ENCODE measurements at places on chromosomes 7 and 10. TPM values are rescaled to one million over a fixed set of nuclear protein-coding genes. Genes with fewer than 3 reads are reported as not detected.

Gene ZNF239
- total RNA-seq = not detected

- H3K4me1 ChIP-seq = no peaks in the 10 kb centered on the region
- no peak overlapping the region for H3K4me3 ChIP-seq
- no peaks in the 10 kb centered on the region for H3K27me3 ChIP-seq
- H3K27ac ChIP-seq = no peak overlapping the region
- no peak for DNase-seq
Observed at GRCh38 chr7:82704121-82704520, 260.5 kb upstream of the CACNA2D1 start.

Gene SUN3
- 0.71 TPM for total RNA-seq

Gene MOGAT3
- total RNA-seq = not detected

DNA sequence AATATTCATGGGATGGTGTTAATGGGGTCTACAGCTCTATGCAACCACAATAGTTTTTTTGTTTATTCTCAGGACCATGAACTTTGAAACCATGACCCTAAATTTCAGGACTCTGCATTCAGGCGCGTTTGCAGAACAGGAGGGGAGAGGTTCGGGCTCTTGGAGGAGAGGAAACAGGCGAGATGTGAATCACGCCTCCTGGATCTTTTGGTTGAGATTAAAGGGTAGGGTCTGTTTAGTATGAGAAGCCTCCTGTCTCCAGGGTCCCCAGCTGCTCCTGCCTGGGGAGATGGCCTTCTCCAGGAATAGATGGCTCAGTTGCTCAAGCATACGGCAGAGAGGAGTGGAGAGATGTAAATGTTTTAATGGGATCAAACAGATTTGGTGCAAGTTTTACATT is 18.2 kb downstream of the TLL2 start:
- H3K27me3 ChIP-seq = peaks cover 27% of the 10 kb centered on the region
- no peak for DNase-seq
- H3K4me3 ChIP-seq = no peak overlapping the region
- H3K36me3 ChIP-seq = no peaks in the 10 kb centered on the region

DNA sequence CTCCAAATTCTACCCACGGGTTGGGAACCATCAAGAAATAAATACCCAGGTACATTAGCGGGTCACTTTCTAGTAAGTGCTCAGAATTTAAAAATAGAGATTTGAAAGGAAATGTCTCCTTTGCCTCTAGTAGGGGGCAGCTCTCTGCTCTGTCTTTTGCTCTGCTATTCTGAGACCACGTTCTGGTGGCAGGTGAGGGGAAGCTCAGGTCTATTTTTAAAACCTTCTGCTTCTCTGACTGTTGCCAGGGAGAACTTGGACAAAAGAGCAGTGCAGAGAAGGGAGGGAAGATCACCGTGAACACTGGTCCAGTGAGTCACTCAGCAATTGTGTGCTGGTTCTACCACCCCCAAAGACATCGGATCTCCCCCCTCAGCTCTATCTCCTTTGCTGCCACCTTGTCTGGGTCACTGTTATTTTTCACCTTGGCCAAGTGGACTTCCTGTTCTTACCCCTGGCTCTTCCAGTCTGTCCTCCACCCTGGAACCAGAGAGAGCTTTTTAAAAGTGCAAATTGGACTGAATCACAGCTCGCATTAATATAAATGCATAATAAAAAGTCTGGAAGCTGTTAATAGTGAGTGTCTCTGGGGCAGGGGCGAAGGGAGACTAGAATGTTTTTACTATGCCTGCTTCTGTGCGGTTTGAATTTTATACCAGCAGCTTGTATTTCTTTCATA is 72.4 kb upstream of the LOXL4 start:
- peak overlapping the region; percentile 52 for H3K4me3 ChIP-seq
- no peak for DNase-seq
- H3K27ac ChIP-seq = peak overlapping the region; percentile 57
- H3K36me3 ChIP-seq = no peaks in the 10 kb centered on the region
- peaks cover 21% of the 10 kb centered on the region for H3K4me1 ChIP-seq

- H3K27me3 ChIP-seq = peaks cover 11% of the 10 kb centered on the region
- H3K4me3 ChIP-seq = no peak overlapping the region
- no peaks in the 10 kb centered on the region for H3K36me3 ChIP-seq
- no peak for DNase-seq
- no peaks in the 10 kb centered on the region for H3K4me1 ChIP-seq
- H3K27ac ChIP-seq = no peak overlapping the region
Observed at GRCh38 chr7:4226524-4226882, 455.6 kb upstream of the FOXK1 start.

Gene NACAD
- 1.1 TPM for total RNA-seq

Data from natural killer cell treated with Interleukin-12 subunit alpha and Interleukin-12 subunit beta and Interleukin-15 and Interleukin-18, amount 100 ng/mL, for 72 hours (primary cell).